ENCODE measurements at places on chromosomes 3 and 15.

- DNase-seq = peak; percentile 31
Observed at GRCh38 chr3:79329154-79329553, 438.6 kb downstream of the ROBO1 start.

DNA sequence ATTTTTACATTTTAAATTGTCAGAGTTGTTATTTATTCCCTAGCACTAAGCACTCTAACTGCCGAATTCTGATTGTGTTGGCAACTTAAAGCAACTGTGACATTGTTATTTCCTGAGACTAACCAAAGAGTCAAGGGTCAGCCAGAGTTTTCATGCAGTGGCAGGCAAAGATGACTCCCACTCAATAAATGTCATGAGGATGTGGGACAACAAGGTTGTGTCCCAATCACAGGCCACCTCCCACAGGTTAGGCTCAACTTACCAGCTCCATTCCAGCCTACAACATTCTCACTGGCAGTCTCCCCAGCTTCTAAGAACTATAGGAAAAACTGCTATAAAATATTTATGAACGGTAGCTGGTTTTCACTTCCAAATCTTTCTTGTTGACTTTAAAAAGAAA is 80.1 kb downstream of the RSL24D1 start:
- DNase-seq = no peak

DNA sequence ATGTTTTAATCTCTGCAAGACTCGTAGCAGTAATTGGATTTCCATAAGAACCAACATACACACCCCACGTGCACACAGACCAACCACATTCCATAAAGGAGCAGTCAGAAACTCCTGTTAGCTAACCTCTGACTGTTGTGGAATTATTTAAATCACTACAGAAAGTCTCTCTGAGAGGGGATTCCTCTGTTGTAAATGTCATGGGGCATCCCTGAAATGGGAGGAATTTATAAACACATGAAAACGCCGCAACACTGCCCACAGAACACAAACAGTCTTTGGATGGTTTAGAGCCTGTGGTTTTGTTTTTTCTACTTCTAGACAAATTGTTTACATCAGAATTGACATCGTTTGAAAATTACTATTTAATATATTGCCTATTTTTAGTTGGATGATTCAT is 740.1 kb upstream of the GRM7 start:
- DNase-seq = no peak

GRCh38 chr3:196621611-196622010 is 17.9 kb upstream of the NRROS start:
- no peak for DNase-seq

DNA sequence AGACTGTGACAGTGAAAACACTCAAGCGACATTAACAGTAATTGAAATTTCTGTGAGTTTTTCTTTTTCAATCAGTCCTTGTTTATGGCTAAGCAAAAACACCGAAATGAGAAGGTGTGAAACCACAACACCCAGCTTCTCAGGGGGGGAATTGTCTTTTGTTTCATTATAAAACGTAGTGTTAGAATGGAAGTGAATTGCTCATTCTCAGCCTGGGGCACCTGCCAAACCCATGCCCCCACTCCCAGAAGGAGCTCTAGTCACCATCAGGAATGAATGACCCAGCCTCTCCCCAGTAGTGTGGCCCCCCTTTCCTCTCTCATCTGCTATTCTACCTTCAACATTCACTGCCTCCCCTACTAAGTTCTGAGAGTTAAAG is 185.8 kb upstream of the CFAP20DC start:
- peak; percentile 21 for DNase-seq

- no peak for DNase-seq
Observed at GRCh38 chr3:9732080-9732739, 675 bp downstream of the BRPF1 start.

- no peak for DNase-seq
Observed at GRCh38 chr3:104397713-104398112, 969.0 kb upstream of the ALCAM start.

All from renal cortical epithelial cell (primary cell).